Tongue (tissue), 3 donors: ENCODE measurements at places on chromosomes 6 and 20. TPM values are rescaled to one million over a fixed set of nuclear protein-coding genes. Genes with fewer than 3 reads are reported as not detected.

The TMEM244 gene
- total RNA-seq = 2.3 TPM

The GSTA2 gene
- not detected for total RNA-seq

The MPIG6B gene
- not detected for total RNA-seq

The BCAS4 gene
- 1.0 TPM for total RNA-seq

The IL20RA gene
- total RNA-seq = 4.6 TPM
